Thoracic aorta (tissue), 2 donors: ENCODE measurements at places on chromosomes 7 and 10. TPM values are rescaled to one million over a fixed set of nuclear protein-coding genes. Genes with fewer than 3 reads are reported as not detected.

DNA sequence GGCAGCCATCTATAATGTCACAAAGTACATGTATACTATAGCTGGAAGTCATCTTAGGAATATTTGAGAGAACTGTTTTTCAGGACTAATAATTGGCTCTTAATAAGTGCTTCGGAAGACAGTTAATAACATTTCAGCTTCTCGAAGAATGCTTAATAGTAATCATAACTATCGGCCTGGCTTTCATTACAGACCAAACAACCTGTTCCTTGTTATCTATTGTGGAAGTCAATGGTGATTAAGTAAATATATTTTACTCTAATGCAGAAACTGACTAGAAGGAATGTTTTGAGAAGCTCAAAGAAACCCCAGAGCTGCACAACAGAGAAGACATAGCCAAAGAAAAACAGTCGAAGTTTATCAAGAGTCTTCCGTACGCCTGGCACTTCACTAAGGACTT, 106.8 kb upstream of the FAM133B start:
- no peaks in the 10 kb centered on the region for H3K36me3 ChIP-seq
- DNase-seq: no peak
- no peaks in the 10 kb centered on the region for H3K27me3 ChIP-seq
- H3K4me1 ChIP-seq: peaks cover 37% of the 10 kb centered on the region

DNA sequence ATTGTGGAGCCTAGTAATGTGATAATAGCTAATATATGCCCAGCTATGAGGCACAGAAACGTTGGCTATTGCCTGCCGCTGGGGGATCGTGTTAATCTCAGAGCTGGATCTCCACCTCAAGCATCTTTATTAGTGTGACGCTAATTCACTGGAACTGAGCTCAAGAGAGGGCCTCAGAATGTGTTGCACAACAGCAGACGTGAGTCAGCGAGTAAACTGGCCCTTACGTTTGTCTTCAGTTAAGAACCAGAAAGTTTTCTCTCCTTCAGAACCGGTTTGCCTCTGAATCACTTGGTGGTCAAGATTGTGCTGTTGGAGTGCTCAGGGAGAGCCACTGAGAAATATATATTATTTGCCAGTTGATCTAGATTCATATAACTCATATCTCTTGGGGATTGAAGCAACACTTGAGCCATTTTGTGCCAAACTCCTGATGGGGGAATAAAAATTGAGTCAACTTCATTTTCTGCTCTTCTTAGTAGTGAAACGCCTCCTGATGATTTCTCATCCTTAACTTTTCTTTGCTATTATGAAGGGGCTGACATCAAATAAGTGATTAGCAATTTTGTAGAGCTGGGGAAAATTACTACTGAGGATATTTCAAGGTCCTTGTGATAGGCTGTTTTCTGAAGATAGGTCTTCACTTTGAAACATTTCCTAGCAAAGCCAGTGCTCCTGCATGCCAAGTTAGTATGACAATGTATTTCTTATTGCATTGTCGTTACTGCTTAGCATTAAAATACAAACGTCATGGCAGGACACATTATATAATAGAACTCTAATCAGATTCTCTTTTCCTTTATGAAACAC, 22.3 kb downstream of the BZW2 start:
- DNase-seq: no peak
- H3K4me3 ChIP-seq: no peak overlapping the region
- no peak overlapping the region for H3K27ac ChIP-seq
- H3K36me3 ChIP-seq: no peaks in the 10 kb centered on the region
- H3K27me3 ChIP-seq: no peaks in the 10 kb centered on the region

DNA sequence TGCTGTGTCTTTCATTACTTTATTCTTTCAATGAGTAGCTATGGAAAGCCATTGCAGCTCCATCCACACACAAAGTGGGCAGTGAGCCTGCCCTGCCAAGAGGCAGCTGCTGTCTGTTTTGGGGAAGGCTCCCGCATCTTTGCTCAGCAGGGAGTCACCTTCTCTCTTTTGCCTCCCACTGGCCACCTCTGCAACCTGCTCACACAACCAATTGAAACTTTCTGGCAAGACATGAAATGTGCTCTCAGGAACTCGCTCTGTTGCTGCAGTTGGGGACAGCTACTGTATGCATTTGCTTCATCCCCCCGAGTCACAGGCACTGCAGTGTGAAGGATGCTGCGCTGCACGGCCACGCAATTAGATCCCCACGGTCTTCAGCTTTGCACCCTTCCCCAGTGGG, 244.8 kb upstream of the NFE2L3 start:
- no peaks in the 10 kb centered on the region for H3K27me3 ChIP-seq
- no peak overlapping the region for H3K4me3 ChIP-seq
- H3K27ac ChIP-seq: no peak overlapping the region
- no peaks in the 10 kb centered on the region for H3K36me3 ChIP-seq
- no peaks in the 10 kb centered on the region for H3K4me1 ChIP-seq
- DNase-seq: no peak

GRCh38 chr10:80421050-80421706, 12.8 kb downstream of the PRXL2A start:
- no peak for DNase-seq
- H3K4me3 ChIP-seq: no peak overlapping the region
- no peak overlapping the region for H3K27ac ChIP-seq
- peaks cover 4% of the 10 kb centered on the region for H3K36me3 ChIP-seq
- no peaks in the 10 kb centered on the region for H3K27me3 ChIP-seq

DNA sequence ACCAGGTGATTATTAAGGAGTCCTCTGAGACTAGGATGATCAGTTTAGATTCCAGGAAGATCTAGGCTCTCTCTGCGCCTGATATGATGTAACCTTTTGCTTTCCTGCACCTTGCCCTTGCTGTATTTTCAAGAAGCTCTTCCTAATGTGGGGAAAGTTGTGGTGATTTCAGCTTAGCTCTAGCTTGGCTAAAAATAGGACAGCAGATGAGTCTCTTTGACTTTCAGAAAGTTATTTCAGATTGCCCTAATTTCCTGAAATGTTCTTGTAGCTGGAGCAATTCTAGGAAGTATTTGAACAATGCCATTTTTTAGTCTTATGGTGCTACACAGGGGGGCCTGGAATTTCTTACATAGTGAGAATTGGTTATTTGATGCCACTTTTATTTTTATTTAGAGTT, 3.8 kb downstream of the LCOR start:
- peaks cover 22% of the 10 kb centered on the region for H3K4me1 ChIP-seq
- H3K4me3 ChIP-seq: no peak overlapping the region
- no peak overlapping the region for H3K27ac ChIP-seq
- H3K36me3 ChIP-seq: no peaks in the 10 kb centered on the region

- H3K4me3 ChIP-seq: no peak overlapping the region
- no peaks in the 10 kb centered on the region for H3K27me3 ChIP-seq
- H3K36me3 ChIP-seq: no peaks in the 10 kb centered on the region
- no peaks in the 10 kb centered on the region for H3K4me1 ChIP-seq
- DNase-seq: no peak
Measured at GRCh38 chr10:10156917-10157600, 860.6 kb upstream of the CELF2 start.

GRCh38 chr7:114941692-114942091, 19.8 kb downstream of the MDFIC start:
- no peak overlapping the region for H3K27ac ChIP-seq
- no peaks in the 10 kb centered on the region for H3K27me3 ChIP-seq
- peaks cover 7% of the 10 kb centered on the region for H3K4me1 ChIP-seq
- H3K4me3 ChIP-seq: no peak overlapping the region
- DNase-seq: no peak

GRCh38 chr10:112851181-112851580, 98.9 kb upstream of the TCF7L2 start:
- DNase-seq: no peak
- no peak overlapping the region for H3K27ac ChIP-seq
- no peaks in the 10 kb centered on the region for H3K4me1 ChIP-seq

DNA sequence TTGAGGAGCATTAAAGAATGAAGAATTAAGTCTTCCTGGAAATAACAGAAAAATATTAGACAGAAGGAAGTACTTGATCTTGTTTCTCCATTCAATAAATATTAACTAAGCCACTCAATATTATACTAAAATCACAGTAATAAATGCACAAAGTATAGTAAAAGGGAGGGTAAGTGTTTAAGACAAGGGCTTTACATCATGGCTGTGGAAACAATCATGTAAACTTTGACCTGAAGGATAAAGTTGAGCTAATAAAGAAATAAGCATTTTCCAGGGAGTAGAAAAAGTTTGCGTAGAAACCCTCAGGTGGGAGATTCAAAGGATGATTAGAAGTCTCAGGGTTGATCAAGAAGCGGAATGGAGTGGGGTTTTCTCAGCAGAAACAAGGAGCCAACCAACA, 78.2 kb downstream of the SEMA3C start:
- no peak overlapping the region for H3K4me3 ChIP-seq
- no peaks in the 10 kb centered on the region for H3K27me3 ChIP-seq
- H3K4me1 ChIP-seq: no peaks in the 10 kb centered on the region
- H3K27ac ChIP-seq: no peak overlapping the region

DNA sequence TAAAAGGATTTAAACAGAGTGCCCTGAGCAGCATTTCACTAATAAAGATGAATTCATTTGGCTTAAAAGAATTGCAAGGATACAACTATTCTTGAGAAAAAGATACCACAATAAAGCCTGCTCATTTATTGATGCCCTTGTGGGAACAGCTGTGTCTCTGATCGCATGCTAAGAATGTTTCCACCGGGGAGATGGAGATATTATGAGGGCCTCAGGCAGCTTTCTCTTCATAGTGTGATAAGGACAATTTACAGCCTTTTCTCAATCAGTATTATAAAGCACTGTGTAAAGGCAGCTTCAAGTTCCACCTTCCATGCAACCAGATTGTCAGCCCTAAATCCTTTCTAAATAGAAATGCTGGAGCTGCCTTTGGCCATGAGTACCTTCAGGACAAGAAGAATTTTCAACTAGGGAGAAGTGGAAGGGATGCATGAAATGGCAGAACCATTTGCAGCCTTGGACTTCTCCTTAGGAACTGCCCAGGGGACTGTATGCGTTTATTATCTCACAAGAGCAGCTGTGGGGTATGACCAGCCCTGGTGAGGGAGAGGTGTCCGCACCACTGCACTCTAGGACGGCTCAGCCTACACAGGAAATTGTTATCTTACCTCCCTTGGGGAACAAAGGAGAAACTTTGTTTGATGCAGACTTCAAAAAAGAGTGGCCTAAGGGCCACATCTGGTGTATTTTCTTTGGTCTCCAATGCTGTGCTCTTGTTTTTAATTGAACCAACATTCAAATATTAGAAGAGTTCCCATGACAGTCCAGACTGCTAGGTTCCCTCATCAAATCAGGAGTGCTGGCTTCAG, 116.9 kb upstream of the PCGF5 start:
- H3K36me3 ChIP-seq: no peaks in the 10 kb centered on the region
- no peaks in the 10 kb centered on the region for H3K27me3 ChIP-seq
- DNase-seq: no peak
- H3K4me1 ChIP-seq: peaks cover 11% of the 10 kb centered on the region
- H3K27ac ChIP-seq: no peak overlapping the region

- no peak for DNase-seq
- H3K4me1 ChIP-seq: peaks cover 4% of the 10 kb centered on the region
- H3K4me3 ChIP-seq: peak overlapping the region; percentile 75
- no peaks in the 10 kb centered on the region for H3K27me3 ChIP-seq
Measured at GRCh38 chr10:128211064-128211504, 84.9 kb upstream of the MKI67 start.

- H3K4me1 ChIP-seq: peaks cover 6% of the 10 kb centered on the region
- no peak overlapping the region for H3K27ac ChIP-seq
- no peaks in the 10 kb centered on the region for H3K27me3 ChIP-seq
- no peak for DNase-seq
- no peak overlapping the region for H3K4me3 ChIP-seq
- no peaks in the 10 kb centered on the region for H3K36me3 ChIP-seq
Measured at GRCh38 chr7:24442170-24442777, 131.0 kb upstream of the PALS2 start.

DNA sequence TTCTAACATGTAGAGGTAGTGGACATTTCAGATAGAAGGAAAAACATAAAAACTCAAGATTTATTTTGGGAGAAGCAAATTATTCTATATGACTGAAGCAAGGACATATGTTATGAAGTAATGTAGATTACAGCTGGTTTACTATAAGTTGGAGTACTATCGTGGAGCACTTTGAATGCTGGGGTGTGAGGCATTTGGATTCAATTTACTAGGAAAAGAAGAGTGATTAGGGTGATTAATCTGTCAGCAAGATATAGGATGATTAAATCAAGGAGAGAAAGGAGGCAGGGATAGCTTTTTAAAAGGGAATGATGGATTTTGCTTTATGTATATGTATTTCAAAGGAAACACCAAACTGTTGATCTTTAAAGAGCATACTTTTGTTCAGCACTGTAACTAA, 318.4 kb upstream of the KAT6B start:
- DNase-seq: no peak
- no peaks in the 10 kb centered on the region for H3K27me3 ChIP-seq
- no peaks in the 10 kb centered on the region for H3K36me3 ChIP-seq

GRCh38 chr7:106257752-106258151, 27.0 kb downstream of the NAMPT start:
- H3K27ac ChIP-seq: no peak overlapping the region
- no peaks in the 10 kb centered on the region for H3K4me1 ChIP-seq
- DNase-seq: no peak

GRCh38 chr7:139698844-139699243, 79.0 kb downstream of the HIPK2 start:
- no peak overlapping the region for H3K27ac ChIP-seq
- H3K4me1 ChIP-seq: peaks cover 40% of the 10 kb centered on the region
- DNase-seq: no peak
- peaks cover 4% of the 10 kb centered on the region for H3K36me3 ChIP-seq

- H3K27me3 ChIP-seq: no peaks in the 10 kb centered on the region
- H3K4me3 ChIP-seq: no peak overlapping the region
- H3K36me3 ChIP-seq: peaks cover 42% of the 10 kb centered on the region
- no peak overlapping the region for H3K27ac ChIP-seq
Measured at GRCh38 chr10:125795128-125795527, 19.5 kb upstream of the MMP21 start.

GRCh38 chr7:138226745-138227279, 150.6 kb downstream of the AKR1D1 start:
- no peak for DNase-seq
- H3K27me3 ChIP-seq: no peaks in the 10 kb centered on the region
- no peaks in the 10 kb centered on the region for H3K36me3 ChIP-seq
- H3K4me3 ChIP-seq: no peak overlapping the region
- H3K27ac ChIP-seq: no peak overlapping the region
- H3K4me1 ChIP-seq: no peaks in the 10 kb centered on the region

GRCh38 chr10:112835944-112836451, 114.0 kb upstream of the TCF7L2 start:
- no peaks in the 10 kb centered on the region for H3K36me3 ChIP-seq
- DNase-seq: no peak
- no peaks in the 10 kb centered on the region for H3K27me3 ChIP-seq
- H3K4me3 ChIP-seq: no peak overlapping the region

- no peaks in the 10 kb centered on the region for H3K36me3 ChIP-seq
- no peak overlapping the region for H3K27ac ChIP-seq
- H3K4me3 ChIP-seq: no peak overlapping the region
- H3K27me3 ChIP-seq: no peaks in the 10 kb centered on the region
Measured at GRCh38 chr10:28266449-28267224, 36.2 kb downstream of the MPP7 start.

- H3K36me3 ChIP-seq: no peaks in the 10 kb centered on the region
- no peak overlapping the region for H3K27ac ChIP-seq
- DNase-seq: no peak
- peaks cover 8% of the 10 kb centered on the region for H3K4me1 ChIP-seq
Measured at GRCh38 chr10:76082232-76082631, 650.8 kb downstream of the LRMDA start.

GRCh38 chr7:50304129-50304910, at the start of gene IKZF1:
Gene IKZF1 (plus strand): TSS chr7:50304716. CDS start chr7:50319062, 14,346 bp downstream.
- no peaks in the 10 kb centered on the region for H3K4me1 ChIP-seq
- H3K36me3 ChIP-seq: no peaks in the 10 kb centered on the region
- H3K27ac ChIP-seq: peak within 1 kb of the TSS; percentile 34

The ZMYND11 gene
- 56.9 TPM for total RNA-seq

The AKR1B15 gene
- total RNA-seq: 0.28 TPM

The BPGM gene
- 20.0 TPM for total RNA-seq

The IL6 gene
- 15.7 TPM for total RNA-seq

The TMEM273 gene
- 9.6 TPM for total RNA-seq

The ADGRA1 gene
- total RNA-seq: not detected

The TDRD1 gene
- total RNA-seq: 0.41 TPM

The PRR15 gene
- 6.0 TPM for total RNA-seq
